ENCODE measurements at places on chromosomes 2 and 18.

DNA sequence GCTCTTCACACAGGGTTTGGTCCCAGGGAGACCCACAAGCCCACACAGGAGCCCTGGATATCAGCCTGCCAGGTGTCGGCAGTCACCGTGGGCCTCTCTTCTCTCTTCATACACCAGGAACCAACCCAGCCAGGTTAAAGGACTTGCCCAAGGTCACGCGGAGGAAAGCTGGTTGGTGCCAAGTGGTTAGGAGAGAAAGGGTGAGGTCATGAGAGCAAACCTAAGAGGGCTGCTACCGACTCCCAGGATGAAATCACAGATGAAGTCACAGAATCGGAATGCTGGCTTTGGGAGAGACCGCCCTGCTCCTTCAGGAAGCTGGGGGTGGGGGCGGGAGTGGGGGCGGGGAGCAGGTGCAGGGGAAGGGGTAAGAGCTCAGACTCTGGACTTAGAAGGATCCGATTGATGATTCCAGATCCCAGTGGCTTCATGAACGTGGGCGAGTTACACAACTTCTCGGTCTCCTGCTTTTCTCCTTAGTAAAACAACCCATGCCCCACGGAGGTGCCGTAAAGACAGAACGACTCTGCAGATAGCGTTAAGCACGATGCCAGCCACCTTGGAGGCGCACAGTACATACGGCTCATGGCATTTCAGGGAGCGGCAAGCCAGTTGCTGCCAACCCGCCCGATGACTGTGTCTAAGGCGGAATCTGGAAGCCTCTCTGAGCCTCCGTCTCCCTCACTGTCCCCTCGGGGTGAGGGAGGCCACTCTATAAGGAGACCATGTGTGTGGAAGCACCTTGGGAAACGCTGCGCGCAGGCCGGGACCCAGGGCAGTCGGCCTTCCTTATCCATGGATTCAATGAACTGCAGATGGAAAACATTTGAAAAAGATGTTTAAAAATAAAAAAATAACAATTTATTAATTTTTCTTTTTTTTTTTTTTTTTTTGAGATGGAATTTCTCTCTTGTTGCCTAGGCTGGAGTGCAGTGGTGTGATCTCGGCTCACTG lies 23.0 kb upstream of the TAF1B start:
- DNase-seq = no peak

DNA sequence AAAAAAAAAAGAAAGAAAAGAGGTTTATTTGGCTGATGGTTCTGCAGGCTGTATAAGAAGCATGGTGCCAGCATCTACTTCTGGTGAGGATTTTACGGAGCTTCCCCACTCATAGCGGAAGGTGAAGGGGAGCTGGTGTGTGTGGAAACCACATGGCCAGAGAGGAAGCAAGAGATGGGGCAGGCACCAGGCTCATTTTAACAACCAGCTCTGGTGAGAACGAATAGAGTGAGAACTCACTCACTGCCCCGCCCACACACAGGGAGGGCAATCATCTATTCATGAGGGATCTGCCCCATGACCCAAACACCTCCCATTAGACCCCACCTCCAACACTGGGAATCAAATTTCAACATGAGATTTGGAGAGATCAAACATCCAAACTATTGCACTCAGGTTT lies 68.5 kb downstream of the MOGAT1 start:
- DNase-seq = no peak

DNA sequence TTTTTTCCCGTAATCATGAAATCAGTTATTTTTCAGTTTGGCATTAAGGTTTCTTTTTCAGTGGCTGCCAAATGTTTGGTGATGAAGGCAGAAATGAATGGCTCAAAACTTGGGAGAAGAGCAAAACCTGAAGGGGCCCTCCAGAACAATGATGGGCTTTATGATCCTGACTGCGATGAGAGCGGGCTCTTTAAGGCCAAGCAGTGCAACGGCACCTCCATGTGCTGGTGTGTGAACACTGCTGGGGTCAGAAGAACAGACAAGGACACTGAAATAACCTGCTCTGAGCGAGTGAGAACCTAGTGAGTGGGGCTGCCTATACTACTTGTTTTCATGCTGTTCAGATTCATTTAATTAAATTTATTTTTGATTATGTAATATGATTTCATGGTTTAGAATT lies 29.2 kb upstream of the MSH2 start:
- no peak for DNase-seq

- DNase-seq = no peak
Observed at GRCh38 chr2:29632018-29632417, 289.4 kb downstream of the ALK start.

GRCh38 chr2:238104226-238104690 lies 4.1 kb downstream of the ESPNL start:
- no peak for DNase-seq

DNA sequence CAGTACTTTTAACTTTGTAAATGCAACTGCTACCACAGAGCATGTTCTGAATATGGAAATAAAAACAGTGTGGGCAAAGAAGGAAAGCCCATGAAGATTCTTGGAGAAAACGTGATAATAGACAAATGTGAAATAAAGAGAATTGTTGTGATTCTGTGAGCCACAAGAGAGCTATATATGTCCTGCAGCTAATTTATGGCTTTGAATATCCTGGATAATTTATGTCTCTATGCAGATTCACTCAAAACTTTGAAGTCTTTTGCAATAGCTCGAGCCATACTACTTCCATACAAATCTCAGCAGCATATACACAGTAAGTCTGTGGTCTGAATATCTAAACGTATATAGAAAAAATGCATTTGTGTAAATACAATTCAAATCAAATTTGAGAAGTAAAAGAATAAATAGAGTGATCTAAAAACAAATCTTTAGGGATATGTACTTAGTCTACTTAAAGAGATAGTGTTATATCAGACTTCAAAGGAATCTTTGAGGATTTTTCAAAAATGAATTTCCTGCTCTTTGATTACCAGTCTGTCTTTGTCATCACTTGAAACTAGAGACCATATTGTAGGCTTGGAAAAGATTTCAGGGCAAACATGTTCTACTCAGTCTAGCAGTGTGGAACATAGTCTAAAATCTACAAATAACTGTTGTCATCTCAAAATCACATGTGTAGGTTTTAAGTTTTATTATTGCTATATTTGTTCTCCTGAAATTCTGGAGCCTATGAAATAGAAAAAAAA lies 107.1 kb downstream of the CSRNP3 start:
- DNase-seq = no peak

DNA sequence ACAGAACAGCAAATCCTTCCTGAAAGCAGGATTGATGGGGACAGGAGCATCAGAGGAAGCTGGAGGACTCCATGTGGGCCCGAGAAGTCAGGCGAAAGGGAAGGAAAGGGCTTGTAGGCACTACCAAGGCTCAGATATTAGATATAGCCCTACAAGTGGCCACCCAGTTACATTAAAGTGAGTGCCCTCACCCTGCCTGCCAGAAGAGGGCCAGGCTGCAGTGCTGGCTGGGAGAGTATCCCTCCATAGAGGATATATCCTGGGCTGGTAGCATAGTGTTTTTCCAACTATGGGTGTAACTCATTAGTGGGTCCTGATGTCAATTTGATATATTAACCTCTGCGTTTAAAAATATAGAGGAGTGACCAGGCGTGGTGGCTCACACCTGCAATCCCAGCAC lies 285.2 kb downstream of the MYCN start:
- DNase-seq = no peak

GRCh38 chr2:16257322-16258028 lies 317.1 kb downstream of the MYCN start:
- DNase-seq = no peak

GRCh38 chr18:13372531-13372951 lies 154.0 kb downstream of the LDLRAD4 start:
- DNase-seq = no peak

DNA sequence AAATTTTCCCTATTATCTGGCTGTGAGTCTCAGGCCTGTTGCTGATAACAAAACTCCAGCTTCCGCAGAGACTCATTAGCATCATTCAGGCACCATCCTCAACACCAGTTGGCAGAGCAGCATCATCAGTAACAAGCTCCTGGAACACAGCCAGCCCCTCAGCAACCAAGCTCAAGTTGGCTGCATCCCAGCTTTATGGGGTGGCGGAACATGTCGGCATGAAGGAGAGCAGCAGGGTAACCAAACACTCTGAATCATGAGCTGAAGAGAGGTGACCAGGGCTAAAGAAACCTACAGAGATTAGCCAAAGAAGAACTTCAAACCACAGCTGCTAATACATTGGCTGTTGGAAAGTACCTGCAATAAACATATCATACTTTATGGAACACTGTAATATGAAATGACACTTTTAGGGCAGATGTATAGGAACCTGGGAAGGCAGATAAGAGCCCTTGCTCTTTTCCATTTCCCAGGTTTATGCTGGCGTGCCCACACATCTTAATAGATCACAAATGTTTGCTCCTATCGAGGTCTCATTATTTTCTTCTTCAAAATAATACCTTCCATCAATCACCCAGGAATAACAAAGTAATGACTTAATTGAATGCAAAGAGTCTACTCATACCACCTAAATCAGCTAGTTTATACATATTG lies 63.8 kb downstream of the PDE11A start:
- no peak for DNase-seq

GRCh38 chr2:48849770-48850169 lies 94.2 kb upstream of the LHCGR start:
- no peak for DNase-seq

DNA sequence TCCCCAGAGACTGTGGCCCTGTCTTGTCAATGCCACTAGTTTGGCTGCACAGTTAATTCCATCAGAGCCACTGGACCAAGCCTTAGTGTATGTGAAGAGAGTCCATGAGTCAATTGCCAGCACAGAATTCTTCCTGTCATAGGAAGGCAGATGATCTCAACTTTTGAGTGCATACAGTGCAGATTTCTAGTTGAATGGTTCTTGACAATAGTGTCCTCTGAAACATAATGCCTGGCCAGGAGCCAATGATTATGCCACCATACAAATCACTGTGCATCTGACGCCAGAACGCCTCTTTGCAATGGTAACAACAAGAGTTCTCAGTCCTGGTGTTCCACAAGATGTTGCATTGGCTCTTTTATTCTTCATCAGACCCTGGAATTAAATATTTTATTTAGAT lies 7.1 kb downstream of the NEUROD1 start:
- DNase-seq = no peak

GRCh38 chr18:5998166-5998881 lies 103.0 kb upstream of the TMEM200C start:
- no peak for DNase-seq

GRCh38 chr2:181169503-181169902 lies 189.1 kb downstream of the UBE2E3 start:
- DNase-seq = no peak

GRCh38 chr2:122643725-122644329 lies 888.4 kb downstream of the TSN start:
- no peak for DNase-seq

DNA sequence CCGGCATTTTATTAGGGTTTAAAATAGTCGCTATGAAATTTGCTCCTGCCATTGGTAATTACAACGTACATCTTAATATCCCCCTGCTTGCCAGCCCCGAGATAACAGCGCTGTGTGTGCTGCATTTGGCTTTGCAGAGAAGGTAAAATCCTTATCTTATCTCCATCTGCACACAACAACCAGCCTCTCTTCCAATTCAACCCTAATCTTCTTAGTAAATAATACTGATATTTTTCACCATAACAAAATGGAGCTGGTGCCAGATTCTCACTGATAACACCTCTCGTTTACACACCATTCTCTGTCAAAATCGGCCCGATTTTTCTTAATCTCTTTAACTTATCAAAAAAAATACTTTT lies 61.4 kb upstream of the SIX3 start:
- DNase-seq = no peak

GRCh38 chr2:183149489-183149888 lies 25.2 kb downstream of the NUP35 start:
- DNase-seq = no peak

DNA sequence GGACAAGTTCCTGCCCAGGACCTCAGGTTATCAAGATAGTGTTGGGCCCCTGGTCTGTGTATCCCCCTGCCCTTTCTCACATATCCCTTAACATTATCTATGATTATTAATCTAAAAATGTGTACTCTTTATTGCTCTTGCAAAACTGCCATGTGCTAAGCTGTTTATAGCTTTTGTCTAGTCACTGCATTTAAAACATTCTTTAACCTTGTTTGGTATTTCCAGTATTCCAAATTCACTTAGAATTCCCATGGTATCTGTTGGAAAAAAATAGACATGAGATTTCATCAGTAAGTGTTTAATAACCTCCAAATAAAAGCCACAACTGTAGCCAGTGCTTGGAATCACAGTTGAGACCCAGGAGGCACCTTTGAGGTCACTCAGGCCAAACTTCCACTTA lies 16.2 kb upstream of the GLS start:
- no peak for DNase-seq

DNA sequence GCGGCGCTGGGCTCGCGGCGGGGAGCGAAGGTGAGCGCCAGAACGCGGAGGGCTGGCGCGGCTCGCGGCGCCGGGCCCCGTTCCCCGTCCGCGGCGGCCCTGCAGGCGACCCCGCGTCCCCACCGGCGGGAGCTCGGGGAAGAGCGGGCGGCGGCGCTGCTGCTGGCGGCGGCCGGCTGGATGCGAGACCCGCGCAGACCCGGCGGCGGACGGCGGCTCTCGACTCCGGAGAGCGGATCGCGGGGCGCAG lies 213 bp downstream of the DOK6 start:
- no peak for DNase-seq

DNA sequence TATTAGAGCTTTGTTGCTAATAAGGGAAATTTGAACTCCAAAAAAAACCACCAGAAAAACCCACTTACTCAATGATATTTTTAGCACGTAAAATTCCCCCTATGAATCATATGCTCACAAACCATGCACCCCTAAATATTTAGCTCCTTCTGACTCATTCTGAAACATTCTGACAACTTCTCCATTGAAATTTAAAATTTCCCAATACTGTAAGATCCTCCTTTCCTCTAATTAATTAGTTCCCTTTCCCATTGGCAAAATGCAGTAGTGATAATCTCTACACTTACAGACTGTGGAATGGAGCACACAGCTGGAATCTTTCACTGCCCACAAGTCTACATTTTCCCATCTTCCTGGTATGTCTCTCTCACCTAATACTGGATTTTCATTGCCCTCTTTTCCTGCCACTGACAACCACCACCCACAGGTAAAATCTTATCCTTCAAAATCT lies 215.8 kb upstream of the ACVR2A start:
- no peak for DNase-seq

DNA sequence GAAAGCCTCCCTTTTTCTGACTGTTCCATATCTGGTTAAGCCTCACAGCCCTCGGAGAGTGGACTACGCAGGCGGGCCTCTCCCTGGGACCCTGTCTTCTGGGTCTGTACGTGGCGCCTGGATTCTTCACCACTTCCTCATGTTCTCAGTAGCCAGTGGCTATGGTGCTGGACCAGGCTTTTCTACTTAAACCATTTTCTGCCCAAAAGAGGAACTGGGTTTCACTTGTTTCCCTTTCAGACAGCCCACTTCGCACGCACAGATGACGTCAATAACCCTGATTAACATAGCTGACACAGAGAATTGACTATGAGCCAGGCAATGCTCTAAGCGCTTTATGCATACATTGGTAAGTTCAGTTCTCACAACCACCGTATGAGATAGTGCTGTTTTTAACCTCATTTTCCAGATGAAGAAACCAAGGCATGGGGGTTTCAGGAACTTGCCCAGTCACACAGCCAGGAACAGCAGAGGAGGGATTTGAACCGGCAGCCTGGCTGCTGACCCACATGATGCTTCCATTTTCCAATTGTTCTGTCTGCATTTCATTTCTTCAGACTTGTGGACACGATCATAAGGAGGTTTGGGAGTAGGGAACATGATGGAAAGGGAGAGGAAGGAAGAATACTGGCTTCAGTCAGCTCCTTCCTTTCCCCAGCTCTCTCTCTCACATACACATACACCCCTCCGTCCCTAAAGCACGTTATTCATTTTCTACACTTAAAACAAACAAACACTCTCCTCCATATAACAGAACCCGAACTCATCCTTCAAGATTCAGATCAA lies 41.7 kb downstream of the MYOM1 start:
- peak; percentile 81 for DNase-seq

- DNase-seq = no peak
Observed at GRCh38 chr18:45449418-45450227, 165.7 kb upstream of the SLC14A2 start.

Data from GDM1 (cell line).